ENCODE measurements at places on chromosomes 12 and 14. TPM values are rescaled to one million over a fixed set of nuclear protein-coding genes. Genes with fewer than 3 reads are reported as not detected.

The BAZ1A gene
- total RNA-seq: 60.8 TPM

The PTGDR gene
- total RNA-seq: not detected

The LRRIQ1 gene
- total RNA-seq: 0.34 TPM

The PRPH gene
- total RNA-seq: 3.9 TPM

The CABP1 gene
- 1.7 TPM for total RNA-seq

The OASL gene
- not detected for total RNA-seq

The C1R gene
- 1.5 TPM for total RNA-seq

The TNFAIP2 gene
- total RNA-seq: 4.6 TPM

Data from SJCRH30 (cell line).